ENCODE measurements at places on chromosomes 12 and 14.

DNA sequence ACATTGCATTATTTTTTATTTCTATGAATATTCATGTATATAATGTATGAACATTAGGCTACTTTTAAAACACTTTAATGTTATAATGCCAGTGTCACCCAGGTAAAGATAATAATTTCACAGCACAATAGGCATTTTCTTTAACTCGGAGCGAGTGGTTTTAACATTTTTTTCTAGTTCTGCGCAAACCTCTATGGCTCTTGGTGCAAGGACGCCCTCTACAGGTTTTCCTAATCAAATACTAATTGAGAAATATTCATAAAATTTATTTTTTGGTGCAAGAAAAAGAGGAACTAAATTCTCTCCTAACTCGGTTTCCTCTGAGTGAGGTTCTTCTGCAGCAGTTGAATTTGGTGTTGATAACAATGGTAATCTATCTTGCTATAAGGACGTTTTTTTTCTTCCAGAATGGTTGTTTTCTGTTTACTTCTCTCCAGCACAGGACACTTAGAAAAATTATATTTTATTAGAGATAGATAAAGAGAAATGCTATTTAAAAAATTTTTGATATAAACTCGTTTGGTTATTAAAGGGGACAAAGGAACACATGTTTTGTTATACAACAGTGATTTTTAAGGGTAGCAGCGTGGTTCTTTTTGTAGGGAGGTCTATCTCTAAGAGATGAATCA is 2.4 kb upstream of the WIF1 start:
- no peak overlapping the region for H3K27ac ChIP-seq
- no peak for DNase-seq
- peaks cover 41% of the 10 kb centered on the region for H3K27me3 ChIP-seq
- no peaks in the 10 kb centered on the region for H3K36me3 ChIP-seq
- peaks cover 7% of the 10 kb centered on the region for H3K4me1 ChIP-seq

- peaks cover 16% of the 10 kb centered on the region for H3K4me1 ChIP-seq
- no peak for DNase-seq
- H3K4me3 ChIP-seq: no peak overlapping the region
- H3K27ac ChIP-seq: no peak overlapping the region
Observed at GRCh38 chr12:117068492-117068891, 30.7 kb downstream of the TESC start.

DNA sequence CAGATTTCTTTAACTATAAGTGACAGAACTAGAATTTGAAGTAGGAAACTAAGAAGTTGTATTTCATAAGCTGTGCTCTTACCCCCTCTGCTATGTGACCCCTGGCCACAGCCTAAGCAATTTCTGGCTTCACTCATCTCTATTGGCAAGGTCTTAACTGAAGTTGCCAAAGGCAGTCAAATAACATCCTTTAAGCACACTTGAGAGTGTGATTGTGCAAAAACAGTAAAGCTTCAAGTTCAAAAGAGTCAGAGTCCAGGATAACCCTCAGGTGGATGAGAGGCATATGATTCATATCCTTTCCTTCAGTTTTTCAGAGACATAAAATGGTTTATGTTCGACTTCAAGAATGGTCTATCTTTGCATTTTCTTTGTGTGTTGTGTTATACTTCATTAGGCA is 45.2 kb downstream of the GRIP1 start:
- H3K27ac ChIP-seq: no peak overlapping the region
- no peaks in the 10 kb centered on the region for H3K36me3 ChIP-seq
- no peak overlapping the region for H3K4me3 ChIP-seq

GRCh38 chr12:28631831-28632230 is 441.6 kb downstream of the CCDC91 start:
- H3K27me3 ChIP-seq: no peaks in the 10 kb centered on the region
- H3K4me3 ChIP-seq: no peak overlapping the region
- H3K4me1 ChIP-seq: no peaks in the 10 kb centered on the region

DNA sequence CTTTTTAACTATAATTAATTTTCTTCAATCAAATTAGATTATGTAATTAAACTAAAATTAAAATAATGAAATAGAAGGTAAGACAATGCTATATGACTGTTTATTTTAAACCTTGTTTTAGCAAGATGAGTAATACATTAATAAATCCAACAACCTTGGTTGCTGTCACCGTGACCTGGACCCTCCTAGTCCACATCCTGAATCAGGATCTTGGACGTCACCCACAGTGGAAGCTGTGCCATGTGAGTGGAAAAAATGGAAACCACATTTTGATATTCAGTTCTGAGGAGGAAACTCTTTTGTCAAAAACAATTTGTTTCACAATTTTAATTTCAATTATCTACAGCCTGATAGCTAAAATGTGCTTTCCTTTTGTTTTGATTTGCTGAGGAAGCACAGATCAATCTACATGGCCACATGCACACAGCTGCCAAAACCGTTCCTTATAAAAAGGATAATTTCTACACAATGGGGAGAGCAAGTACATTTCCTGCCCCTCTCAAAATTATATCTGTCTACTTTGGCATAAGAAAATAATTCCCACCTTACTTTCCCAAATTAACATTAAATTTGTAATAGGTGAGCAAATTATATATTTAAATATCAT is 255.5 kb downstream of the RASSF9 start:
- no peak overlapping the region for H3K27ac ChIP-seq
- no peaks in the 10 kb centered on the region for H3K27me3 ChIP-seq
- no peak overlapping the region for H3K4me3 ChIP-seq
- no peak for DNase-seq
- no peaks in the 10 kb centered on the region for H3K36me3 ChIP-seq
- no peaks in the 10 kb centered on the region for H3K4me1 ChIP-seq

GRCh38 chr14:46344327-46344937 is 307.1 kb downstream of the RPL10L start:
- H3K4me3 ChIP-seq: no peak overlapping the region
- no peaks in the 10 kb centered on the region for H3K36me3 ChIP-seq
- DNase-seq: no peak
- H3K4me1 ChIP-seq: no peaks in the 10 kb centered on the region
- H3K27me3 ChIP-seq: no peaks in the 10 kb centered on the region

DNA sequence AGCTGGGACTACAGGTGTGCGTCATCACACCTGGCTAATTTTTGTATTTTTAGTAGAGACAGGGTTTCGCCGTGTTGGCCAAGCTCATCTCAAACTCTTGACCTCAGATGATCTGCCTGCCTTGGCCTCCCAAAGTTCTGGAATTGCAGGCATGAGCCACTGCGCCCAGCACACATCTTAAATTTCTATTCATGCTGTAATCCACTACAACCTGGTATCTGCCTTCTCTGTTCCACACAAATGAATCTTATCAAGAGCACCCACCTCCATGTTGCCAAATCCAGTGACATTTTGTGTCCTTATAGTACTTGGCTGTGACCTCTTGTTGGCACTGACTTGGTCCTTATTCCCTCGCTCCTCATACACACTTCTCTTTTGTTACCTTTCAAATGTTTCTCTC is 5.8 kb upstream of the BICD1 start:
- peaks cover under 1% of the 10 kb centered on the region for H3K4me1 ChIP-seq
- no peak for DNase-seq
- H3K27me3 ChIP-seq: peaks cover under 1% of the 10 kb centered on the region
- H3K27ac ChIP-seq: no peak overlapping the region
- no peak overlapping the region for H3K4me3 ChIP-seq

DNA sequence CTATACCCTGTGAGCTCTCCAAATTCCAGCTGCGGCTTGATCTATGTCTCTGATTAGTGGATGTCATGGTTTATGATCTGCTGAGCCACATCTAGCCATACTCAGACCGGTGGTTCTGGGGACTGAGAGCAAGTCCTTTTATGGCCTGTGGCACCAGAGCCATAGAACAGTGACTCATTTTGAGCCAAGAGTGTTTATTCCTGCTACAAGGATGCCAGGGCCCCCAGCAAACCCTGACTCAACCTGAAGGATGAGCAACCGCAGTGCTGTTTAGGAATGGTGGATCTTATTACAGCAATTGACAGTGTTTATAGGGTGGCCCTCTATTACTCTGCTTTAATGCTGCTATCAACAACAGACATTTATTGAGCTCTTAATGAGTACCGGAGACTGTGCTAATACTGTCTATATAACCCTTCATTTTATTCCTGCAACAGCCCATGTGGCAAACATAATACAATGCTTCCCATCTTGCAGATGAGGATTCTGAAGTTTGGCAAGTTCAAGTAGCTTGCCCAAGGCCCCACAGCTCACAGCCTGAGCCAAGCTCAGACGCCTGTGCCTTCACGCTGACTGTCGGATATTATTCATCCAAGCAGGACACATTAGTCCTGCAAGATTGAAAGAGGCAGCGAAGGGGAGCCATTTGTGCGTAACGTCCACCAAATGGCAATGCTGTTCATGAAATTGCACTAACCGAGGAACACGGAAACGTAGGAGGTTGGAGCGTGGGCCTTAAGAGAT is 273.6 kb upstream of the PWP1 start:
- H3K36me3 ChIP-seq: no peaks in the 10 kb centered on the region
- no peaks in the 10 kb centered on the region for H3K27me3 ChIP-seq
- H3K27ac ChIP-seq: no peak overlapping the region

GRCh38 chr12:108602209-108602705 is 4.4 kb upstream of the TMEM119 start:
- H3K27ac ChIP-seq: no peak overlapping the region
- H3K27me3 ChIP-seq: no peaks in the 10 kb centered on the region
- no peak for DNase-seq
- no peaks in the 10 kb centered on the region for H3K4me1 ChIP-seq
- H3K36me3 ChIP-seq: no peaks in the 10 kb centered on the region

DNA sequence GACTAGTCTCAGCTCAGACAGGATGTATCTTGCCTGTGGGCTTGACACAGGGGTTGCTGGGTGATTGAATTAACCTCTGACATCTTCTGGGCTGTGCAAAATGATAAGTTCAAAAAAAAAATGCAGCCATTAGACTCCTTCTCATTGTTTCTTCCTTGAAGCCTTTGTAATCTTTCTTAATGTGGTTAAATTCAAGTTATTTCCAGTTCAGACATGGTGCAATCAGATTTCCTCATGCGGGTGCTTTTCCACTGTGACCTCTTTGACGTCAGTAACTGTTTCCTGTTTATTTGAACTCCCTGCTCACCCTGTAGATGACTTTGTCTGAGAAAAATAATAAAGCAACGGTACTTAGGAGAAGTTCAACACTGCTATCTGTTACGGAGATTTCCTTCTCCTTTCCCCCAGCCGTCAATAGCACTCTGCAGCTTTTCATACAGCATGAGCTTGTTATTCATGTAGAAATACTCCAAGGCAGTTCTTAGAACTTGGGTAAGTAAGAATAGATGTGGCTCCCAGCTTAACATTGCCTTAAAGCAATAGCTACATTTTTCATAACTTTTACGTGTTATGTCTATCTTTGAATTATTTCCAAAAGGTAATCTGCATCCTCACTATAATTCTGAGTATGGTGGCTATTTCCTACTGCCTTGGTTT is 155.5 kb downstream of the PRKCH start:
- DNase-seq: no peak
- peak overlapping the region; percentile 61 for H3K4me3 ChIP-seq
- H3K27me3 ChIP-seq: no peaks in the 10 kb centered on the region
- H3K4me1 ChIP-seq: peaks cover 95% of the 10 kb centered on the region
- H3K36me3 ChIP-seq: peaks cover 59% of the 10 kb centered on the region
- peak overlapping the region; percentile 97 for H3K27ac ChIP-seq

DNA sequence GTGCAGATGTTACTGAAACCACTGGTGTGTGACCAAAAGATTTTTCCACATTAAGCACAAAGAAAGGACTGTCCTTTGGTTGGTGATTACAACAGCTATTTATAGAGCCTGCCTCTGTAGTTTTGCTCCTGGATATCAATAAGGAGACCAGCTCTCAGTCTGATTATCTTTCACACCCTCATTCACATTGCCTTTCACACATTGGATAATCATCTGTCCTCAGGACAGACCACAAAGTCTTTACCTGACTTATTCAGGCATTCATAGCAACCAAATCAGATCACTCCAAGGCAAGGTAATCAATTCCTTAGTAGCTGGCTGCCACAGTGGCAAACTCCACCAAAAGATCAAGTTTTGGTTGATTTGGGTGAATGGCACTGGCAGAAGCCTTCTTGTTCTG is 59.6 kb upstream of the CPSF6 start:
- DNase-seq: no peak
- H3K36me3 ChIP-seq: no peaks in the 10 kb centered on the region
- H3K4me1 ChIP-seq: no peaks in the 10 kb centered on the region
- no peaks in the 10 kb centered on the region for H3K27me3 ChIP-seq
- H3K27ac ChIP-seq: no peak overlapping the region
- H3K4me3 ChIP-seq: no peak overlapping the region

DNA sequence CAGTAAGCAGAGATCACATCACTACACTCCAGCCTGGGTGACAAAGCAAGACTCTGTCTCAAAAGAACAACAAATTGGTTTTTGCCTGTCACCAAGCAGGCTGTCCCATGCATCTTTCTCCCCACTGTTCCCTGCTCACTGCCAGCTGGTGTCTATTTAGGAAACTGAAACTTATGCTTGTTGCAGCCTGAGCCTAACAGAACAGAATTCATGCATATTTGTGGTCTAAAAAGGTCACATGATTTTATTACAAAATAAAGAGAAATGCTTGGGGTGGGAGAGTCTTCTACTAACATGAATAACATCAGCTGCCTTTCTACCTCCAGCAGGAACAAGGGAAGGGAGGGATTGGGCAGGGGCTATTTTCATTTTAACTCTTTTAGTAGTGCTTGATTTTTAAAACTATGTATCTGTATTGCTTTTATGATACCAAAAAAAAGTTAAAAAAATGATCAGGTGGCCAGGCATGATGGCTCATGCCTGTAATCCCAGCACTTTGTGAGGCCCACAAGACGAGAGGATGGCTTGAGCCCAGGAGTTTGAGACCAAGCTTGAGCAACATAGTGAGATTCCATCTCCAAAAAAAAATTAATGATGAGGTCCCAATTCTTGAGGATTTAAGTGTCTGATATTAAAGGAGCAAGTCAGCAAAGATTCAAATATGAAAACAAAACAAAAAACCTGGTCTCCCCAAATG is 923 bp downstream of the STAT2 start:
- no peaks in the 10 kb centered on the region for H3K27me3 ChIP-seq
- peak overlapping the region; percentile 86 for H3K4me3 ChIP-seq
- H3K36me3 ChIP-seq: peaks cover 39% of the 10 kb centered on the region

GRCh38 chr12:114547636-114548035 is 136.3 kb downstream of the TBX3 start:
- no peaks in the 10 kb centered on the region for H3K27me3 ChIP-seq
- no peaks in the 10 kb centered on the region for H3K4me1 ChIP-seq
- no peaks in the 10 kb centered on the region for H3K36me3 ChIP-seq
- no peak for DNase-seq

DNA sequence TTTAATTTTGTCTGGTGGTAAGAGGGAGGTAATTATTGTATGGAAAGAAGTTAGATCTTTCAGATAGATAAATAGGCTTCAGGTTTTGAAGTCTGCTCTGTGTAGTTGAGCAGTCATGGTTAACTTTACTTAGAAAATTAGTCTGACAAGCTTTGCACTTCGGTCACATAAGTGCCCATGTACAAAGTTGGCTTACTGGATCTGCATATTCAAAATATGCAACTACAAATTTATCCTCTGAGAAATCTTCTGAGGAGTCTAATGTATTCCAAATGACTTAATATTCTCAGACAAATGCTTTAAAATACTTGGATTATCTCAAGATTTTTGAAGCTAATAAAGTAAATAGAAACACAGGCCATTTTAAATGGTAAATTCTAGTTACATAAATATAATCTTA is 61.2 kb downstream of the ETNK1 start:
- H3K27ac ChIP-seq: no peak overlapping the region
- DNase-seq: no peak
- no peaks in the 10 kb centered on the region for H3K27me3 ChIP-seq
- peaks cover 19% of the 10 kb centered on the region for H3K4me1 ChIP-seq

GRCh38 chr14:53620317-53620716 is 336.3 kb downstream of the BMP4 start:
- H3K36me3 ChIP-seq: no peaks in the 10 kb centered on the region
- DNase-seq: no peak
- H3K4me1 ChIP-seq: no peaks in the 10 kb centered on the region
- H3K27ac ChIP-seq: no peak overlapping the region
- H3K27me3 ChIP-seq: no peaks in the 10 kb centered on the region

GRCh38 chr12:62750941-62751809 is 183.8 kb downstream of the PPM1H start:
- peaks cover 17% of the 10 kb centered on the region for H3K27me3 ChIP-seq
- no peaks in the 10 kb centered on the region for H3K36me3 ChIP-seq
- H3K4me1 ChIP-seq: no peaks in the 10 kb centered on the region
- no peak overlapping the region for H3K4me3 ChIP-seq

All from activated T-cell treated with anti-CD3 and anti-CD28 coated beads, Interleukin-2, amount 50 U/mL, for 24 hours (primary cell).